Activated T-helper 1 cell treated with anti-CD3 and anti-CD28 coated beads, Interleukin-2, amount 50 U/mL, for 16 hours (primary cell): ENCODE measurements at places on chromosomes 3 and 15.

GRCh38 chr15:54577476-54578250, 599.4 kb downstream of the UNC13C start:
- no peak for DNase-seq

DNA sequence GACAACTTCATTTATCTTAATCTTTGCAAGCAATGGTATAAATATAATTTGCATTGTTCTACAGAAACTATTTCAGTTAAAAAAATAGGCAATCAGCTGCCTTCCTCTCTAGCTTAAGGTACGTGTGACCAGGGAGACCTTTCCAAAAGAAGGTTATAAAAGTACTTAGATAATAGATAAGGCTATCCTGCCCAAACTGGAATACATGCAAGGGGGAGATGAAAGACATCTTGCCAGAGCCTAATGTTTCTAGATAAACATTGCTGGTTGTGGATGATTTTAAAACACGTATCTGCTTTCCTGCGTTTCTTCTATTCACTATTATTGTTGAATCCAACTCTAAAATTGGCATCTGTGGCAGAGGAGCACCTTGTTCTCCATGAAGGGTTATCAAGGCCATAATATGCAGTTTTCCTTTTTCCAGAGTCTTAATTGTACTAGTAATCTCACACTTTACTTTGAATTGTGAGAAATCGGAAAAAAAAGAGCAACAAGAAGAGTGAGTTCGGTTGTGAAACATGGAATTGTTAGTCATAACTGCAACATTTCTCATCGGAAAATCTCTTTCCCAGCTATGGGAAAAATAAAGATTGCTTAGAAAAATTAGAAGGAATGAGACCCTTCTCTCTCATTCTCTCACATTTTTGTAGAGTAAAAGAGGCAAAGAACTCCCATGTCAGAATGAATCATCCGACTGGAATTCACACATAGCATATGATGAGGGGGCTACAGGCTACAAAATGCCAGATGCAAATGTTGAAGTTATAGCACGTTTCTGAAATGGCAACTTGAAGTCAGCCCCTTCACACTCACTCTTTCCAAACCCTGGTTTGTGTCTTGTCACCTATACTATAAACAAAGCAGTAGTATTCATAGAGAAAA, 936.1 kb upstream of the NR2F2 start:
- no peak for DNase-seq

- no peak for DNase-seq
Measured at GRCh38 chr3:124962403-124962940, 27.9 kb upstream of the MUC13 start.

DNA sequence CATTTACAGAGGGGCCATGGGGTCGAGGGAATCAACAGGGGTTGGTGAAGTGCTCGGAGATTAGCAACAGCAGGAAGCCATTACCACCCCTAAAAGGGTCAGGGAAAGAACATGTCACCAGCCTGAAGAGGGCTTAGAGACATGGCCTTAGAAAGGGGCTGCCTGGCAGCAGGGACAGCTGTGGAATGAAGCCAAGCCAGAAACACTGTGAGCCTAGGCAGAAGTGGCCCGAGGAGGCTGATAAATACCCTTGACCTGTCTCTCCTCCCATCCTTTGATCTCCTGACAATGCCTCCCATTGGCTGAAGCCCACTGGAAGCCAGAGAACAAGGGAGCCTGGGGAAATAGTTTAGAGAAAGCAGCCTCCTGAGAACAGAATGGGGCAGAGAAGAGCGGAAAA, 31.4 kb downstream of the GPD1L start:
- no peak for DNase-seq

GRCh38 chr15:40241269-40242212, 2.7 kb downstream of the PAK6 start:
- no peak for DNase-seq

- no peak for DNase-seq
Measured at GRCh38 chr3:21294768-21295167, 456.2 kb downstream of the ZNF385D start.

GRCh38 chr3:124759666-124760401, 29.6 kb downstream of the UMPS start:
- DNase-seq, result no peak
